GM23338 (cell line): ENCODE measurements at places on chromosomes 2 and 18.

GRCh38 chr2:11530864-11531465, 2.9 kb upstream of the GREB1 start:
- H3K27ac ChIP-seq, result no peak overlapping the region
- no peak for DNase-seq
- H3K4me3 ChIP-seq, result no peak overlapping the region
- no peaks in the 10 kb centered on the region for H3K36me3 ChIP-seq
- H3K4me1 ChIP-seq, result 0 out of 2 replicates have a peak, but pooled peaks cover 6% of the 10 kb centered on the region
- no peaks in the 10 kb centered on the region for H3K27me3 ChIP-seq

- H3K4me1 ChIP-seq, result peaks cover 29% of the 10 kb centered on the region
- no peak overlapping the region for H3K4me3 ChIP-seq
- H3K27me3 ChIP-seq, result peaks cover 6% of the 10 kb centered on the region; the same call in 1 of the 2 replicates
- no peak overlapping the region for H3K27ac ChIP-seq
Observed at GRCh38 chr2:926896-927295, 23.8 kb upstream of the SNTG2 start.

DNA sequence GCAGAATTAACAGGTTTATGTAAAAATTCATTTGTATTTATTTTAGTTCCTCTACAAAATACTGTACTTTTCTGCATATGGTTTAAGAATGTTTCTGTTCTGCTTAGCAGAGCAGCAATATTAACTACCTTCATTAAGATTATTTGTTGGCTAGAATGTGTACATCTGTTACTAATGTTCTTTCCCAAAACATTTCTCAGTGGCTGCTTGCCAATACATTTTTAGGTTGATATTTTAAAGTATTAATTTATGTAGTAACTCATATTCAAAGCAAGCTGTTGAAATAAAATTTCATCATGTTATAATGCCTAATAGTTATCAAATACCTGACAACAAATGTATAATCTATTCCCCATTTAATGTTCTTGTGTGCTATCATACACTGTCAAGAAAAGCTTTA, 40.3 kb downstream of the PRKD3 start:
- no peaks in the 10 kb centered on the region for H3K27me3 ChIP-seq
- no peak overlapping the region for H3K27ac ChIP-seq
- H3K4me3 ChIP-seq, result no peak overlapping the region
- peaks cover 27% of the 10 kb centered on the region for H3K36me3 ChIP-seq
- no peaks in the 10 kb centered on the region for H3K4me1 ChIP-seq

GRCh38 chr18:59570101-59570775, 127.0 kb downstream of the CCBE1 start:
- no peak overlapping the region for H3K4me3 ChIP-seq
- no peaks in the 10 kb centered on the region for H3K36me3 ChIP-seq
- no peak overlapping the region for H3K27ac ChIP-seq
- H3K27me3 ChIP-seq, result no peaks in the 10 kb centered on the region

DNA sequence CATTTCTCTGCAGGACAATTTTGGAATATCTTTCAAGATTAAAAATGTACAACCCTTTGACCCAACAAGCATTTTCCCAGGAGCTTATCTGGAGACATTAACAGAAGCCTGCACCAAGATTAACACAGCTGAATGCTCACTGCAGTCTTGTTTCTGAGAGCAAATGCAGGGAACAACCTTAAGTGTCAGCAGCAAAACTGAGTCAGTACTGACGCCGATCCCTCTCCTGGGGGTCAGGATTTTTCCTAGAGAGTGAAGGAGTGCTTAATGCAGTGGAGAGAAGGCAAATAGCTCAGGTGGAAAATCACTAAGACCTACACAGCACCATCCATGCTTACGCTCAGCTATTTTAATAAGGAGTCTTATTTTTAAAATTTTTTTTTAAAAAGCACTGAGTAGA, 42.8 kb upstream of the SGPP2 start:
- H3K27me3 ChIP-seq, result no peaks in the 10 kb centered on the region
- DNase-seq, result no peak
- H3K4me1 ChIP-seq, result no peaks in the 10 kb centered on the region
- H3K36me3 ChIP-seq, result no peaks in the 10 kb centered on the region; the same call in 1 of the 2 replicates
- no peak overlapping the region for H3K27ac ChIP-seq
